Osteocyte (in vitro differentiated cells): ENCODE measurements at places on chromosomes 5 and 9. TPM values are rescaled to one million over a fixed set of nuclear protein-coding genes. Genes with fewer than 3 reads are reported as not detected.
A peak's percentile ranks its signal among the peaks of the same experiment; 100 is the strongest.

DNA sequence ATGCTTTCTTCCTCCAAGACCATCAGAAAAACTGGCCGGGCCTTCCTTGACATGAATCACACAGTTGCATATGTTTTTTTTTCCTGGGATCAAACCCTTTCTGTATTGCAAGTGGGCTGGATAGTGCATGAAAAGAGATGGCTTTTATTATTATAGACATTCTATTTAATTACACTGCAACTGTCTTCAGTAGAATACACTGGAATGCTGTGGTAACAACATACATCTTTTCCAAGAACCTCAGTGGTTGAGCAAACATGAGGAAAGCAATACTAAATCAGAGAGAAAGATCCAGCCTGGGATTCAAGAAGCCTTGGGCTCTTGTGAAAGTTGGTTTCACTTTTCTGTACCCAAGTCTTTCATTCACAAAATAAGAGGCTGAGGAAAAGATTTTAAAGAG is 193.0 kb downstream of the DMAC1 start:
- DNase-seq = no peak

GRCh38 chr9:118963674-118964073 is 405.6 kb downstream of the BRINP1 start:
- no peak for DNase-seq

DNA sequence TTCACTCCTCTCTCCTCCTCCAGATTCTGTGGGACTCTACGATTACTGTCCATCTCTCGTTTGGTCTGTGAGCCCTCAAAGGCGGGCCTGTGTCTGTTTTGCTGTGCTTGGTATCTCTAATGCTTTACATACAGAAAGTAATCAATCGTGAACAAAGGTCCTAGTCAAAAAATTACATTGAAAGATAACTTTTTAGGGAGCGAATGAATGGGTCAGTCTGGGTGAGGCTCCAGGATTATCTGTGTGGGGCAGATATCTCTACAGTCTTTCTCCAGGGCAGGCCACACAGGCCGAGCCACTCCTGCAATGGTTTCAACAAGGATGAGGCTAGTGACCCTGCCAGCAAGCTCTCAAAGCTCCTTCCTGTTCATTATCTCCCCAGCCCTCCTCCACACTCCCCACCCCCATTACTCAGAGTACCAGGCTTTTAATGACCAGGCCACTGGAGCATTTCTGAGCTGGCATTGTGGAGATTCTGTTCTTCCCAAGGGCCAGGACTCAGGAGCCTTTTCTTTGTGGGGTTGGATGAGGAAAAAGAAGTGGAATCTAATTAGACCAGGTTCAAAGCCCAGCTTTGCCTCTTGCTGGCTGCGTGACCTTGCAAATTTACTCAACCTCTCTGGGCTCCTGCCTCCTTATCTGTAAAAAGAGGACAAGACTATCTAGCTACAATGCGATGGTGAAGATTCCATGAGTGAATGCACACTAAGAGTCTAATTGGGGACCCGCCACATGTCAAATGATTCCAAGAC is 10.2 kb downstream of the CORO2A start:
- DNase-seq = no peak

GRCh38 chr5:82257729-82258128 is 20.4 kb downstream of the RPS23 start:
- no peak for DNase-seq

DNA sequence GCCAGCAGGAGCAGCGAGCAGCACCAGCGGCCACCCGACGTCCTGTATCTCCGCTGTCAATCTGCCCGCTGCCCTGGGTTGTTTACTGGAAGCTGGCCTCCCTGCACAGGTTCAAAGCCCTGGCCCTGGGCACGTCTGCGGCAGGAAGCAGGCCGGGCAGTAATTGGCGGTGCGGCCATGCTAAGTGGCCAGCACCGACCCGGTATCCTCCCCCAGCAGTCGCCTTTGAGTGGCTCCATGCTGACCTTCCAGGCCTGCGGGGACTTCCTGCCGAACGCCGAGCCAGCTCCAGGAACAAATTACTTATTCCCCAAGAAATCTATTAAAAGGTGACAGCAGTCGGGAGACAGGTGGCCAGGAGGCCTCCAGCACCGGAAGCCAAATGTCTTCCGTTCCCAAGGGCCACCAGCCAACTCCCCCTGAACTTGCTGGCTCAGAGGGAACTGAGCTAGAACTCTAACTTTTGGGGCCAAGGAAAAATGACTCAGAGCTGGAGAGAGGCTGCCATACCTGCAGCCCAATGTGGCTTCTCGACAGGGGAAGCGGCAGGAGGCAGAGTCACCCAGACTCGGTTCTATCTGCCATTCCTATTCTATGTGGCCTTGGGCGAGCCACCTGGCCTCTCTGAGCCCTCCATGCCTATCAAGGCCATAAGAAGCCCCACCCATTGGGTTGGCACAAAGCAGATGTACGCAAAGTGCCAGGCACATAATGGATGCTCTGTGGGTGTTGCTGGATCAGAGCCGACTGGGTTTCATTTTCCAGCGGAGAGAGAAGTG is 13.7 kb upstream of the PSMB7 start:
- no peak for DNase-seq

The TMEM38B gene
- 8.0 and 10.0 TPM in 2 replicates for total RNA-seq

DNA sequence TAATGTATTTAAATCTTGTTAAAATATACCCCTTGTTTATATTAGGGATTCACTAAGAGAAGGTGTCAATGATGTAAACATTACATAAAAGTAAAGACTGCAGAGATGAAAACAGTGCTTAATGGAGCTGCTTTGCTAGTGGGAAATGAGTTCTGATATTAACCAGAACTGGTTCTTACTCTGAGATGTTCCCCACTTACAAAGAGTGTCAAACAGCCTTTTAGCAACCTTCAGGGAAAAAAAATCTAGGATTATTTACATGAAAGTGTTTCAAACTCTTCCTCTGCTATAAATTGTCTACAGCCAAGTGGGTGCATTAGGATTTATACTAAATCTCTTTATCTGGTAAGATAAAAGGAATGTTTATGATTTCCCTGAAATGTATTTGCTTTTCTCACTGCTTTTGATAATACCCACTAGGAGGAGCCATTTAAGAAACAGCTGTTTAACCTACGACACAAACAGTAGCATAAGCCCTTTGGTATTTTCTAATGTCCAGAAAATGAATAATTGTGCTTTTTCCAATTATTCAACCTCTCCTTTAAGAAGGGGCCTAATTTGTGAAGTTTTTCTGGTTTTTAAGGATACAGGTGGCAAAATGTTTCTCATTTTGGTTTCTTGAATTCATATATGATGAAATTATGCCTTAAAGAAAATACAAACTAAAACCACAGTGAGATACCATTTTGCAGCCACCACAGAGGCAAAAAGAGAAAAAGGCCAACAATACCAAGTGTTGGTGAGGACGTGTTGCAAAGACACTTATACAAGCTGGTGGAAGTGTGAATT is 186.3 kb downstream of the TLE4 start:
- no peak for DNase-seq

The NOXA1 gene
- 1.0 and 1.5 TPM in 2 replicates for total RNA-seq

GRCh38 chr5:111227801-111228200 is 3.6 kb downstream of the CAMK4 start:
- no peak for DNase-seq

GRCh38 chr9:83979812-83980394 is at the start of gene HNRNPK:
Gene HNRNPK, minus strand, starts transcription at chr9:83980215. Its CDS starts 1,963 bp downstream, at chr9:83978252.
- DNase-seq = peak; percentile 100
